ENCODE measurements at places on chromosomes 16 and 17.

- no peak for DNase-seq
Observed at GRCh38 chr17:78726513-78726912, 55.6 kb downstream of the CYTH1 start.

DNA sequence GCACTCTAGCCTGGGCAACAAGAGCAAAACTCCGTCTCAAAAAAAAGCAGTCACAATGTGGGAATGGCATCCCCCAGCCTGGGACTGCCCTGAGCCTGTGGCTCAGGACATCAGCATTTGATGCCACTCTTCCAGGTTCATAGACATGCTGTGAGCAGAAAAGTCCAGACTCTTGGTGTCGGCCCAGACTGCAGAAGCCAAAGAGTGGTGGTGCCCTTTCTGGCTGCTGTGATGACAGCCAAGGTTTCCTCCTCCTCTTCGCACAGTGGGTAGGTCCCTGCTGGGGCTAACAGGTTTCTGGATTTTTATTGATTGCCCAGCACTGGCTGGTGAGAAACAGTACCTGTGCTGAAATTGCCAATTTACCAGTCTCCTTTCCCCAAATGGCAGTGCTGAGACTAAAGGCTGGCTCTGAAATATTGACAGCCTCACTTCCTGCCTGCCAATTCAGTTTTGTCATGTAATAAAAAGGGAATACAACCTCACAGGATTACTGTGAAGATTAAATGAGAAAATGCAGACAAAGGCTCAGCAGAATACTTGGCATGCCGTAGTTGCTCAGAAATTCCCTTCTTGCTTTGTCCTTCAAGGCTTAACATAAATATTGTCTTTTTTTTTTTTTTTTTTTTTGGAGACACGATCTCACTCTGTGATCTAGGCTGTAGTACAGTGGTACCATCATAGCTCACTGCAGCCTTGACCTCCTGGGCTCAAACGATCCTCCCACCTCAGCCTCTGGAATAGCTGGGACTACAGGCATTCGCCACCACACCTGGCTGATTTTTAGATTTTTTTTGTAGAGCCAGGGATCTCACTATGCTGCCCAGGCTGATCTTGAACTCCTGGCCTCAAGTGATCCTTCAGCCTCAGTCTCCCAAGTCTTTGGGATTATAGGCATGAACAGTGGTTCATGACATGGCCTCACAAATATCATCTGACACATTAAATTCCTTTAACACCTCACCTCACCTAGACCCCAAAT is 15.5 kb upstream of the UBE2G1 start:
- DNase-seq = no peak

DNA sequence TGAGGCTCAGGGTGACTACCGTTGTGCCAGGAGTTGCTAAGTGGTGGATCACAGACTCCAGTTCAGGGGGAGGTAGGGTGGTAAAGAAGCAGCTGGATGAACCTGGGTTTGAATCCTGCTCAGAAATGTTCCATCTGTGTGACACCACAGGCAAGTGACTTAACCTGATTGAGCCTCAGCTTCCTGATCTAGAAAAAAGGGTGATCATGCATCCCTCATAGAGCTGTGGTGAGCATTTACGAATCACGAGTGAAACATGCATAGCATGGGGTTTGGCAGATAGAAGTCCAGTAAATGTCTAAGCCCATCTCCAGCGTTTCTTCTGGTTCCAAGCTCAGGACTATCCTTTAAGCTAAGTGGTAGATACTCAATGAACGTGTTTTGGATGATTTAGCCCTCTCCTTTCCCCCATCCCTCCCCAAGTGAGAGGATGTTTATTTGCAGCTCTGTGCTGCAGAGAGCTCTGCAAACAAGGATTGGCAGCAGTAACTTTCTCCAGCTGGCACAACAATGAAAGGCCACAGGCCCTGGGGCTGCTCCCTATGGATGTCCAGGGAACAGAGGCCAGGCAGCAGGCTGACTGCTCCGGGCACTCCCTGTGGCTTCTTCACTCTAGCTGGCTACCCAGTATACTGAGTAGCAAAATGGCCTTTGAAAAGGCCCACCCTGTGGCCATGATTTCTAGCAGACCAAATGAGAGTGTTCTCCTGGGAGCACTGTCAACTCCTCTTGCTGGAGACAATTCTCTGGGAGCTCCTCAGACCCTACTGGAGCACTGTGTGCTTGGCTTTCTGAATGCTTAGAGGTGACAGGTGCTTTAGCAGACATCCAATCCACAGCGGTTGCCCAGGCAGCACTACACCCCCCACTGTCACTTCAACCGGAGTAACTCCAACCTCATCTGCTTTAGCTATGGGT is 21.3 kb downstream of the CA4 start:
- DNase-seq = no peak

DNA sequence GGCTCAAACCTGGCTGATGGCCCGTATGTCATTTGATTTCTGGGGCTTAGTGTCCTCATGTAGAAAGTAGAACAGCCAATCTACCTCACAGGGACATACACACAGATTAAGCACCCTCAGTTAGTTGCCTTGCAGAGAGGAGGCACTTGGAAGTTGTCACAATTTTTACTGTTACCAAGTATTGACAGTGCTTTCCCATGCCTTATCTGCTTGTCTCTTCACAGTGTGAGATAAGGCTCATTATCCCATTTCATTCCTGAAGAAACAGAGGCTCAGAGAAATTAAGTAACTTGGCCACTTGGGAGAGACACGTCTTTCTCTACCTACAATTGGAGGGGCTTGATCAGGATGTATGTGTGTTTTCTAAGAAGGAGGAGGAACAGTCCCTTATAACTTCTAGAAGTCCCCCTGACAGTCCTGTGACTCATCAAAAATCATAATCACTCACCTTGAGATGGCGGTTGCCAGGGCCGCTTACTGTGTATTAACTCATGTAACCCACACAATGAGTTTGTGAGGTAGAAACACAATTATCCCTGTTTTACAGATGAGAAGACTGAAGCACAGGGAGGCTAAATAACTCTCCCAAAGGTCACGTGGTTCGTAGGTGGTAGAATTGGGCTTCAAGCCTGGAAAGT is 56.9 kb upstream of the LHX1 start:
- DNase-seq = no peak

DNA sequence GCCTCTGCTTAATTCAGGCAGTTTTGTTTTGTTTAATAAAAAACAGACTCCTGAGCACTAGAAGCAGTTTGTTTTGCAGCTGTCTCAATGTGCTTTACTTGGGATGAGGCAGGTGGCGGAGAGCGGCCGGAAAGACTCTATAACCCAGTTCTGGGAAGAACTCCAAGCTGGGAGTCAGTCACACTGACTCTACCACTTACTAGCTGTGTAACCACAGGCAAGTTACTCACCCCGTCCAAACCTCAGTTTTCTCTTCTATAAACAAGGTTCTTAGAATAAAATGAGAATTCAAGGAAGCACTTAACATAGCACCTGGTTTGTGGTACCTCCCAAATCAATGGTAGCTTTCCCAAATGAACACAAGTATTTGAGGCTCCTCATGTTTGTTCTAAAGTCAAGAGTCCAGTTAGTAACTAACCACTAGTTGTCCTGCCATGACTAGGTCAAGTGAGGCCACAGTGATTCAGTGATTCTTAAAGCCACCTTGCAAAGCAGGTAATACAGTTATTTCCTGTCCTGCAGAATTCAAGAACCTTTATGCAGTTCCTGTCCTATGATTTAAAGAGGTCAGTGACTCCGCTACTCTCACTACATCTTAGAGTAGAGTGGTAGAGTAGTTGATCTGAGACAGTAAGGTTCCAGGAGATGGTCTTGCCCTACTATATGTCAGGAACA is 2.7 kb downstream of the TXNDC17 start:
- no peak for DNase-seq

DNA sequence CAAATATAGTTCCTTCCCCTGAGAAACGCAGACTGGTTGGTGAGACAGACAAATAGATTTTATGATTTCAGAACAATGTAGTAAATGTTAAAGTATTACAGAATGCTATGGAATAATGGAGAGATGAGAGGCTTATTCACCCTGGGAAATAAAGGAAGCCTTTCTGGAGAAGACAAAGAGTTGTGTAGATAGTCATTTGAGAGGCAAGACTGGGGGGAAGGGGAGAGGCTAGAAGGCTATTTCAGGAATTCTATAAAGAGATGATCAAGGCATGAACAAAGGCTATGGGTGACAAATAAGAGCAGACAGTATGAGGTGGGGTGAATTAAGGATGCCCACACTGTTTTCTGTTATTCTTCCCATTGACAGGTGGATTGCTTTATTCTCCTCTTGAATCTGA is 211.4 kb downstream of the GRIN2A start:
- no peak for DNase-seq

DNA sequence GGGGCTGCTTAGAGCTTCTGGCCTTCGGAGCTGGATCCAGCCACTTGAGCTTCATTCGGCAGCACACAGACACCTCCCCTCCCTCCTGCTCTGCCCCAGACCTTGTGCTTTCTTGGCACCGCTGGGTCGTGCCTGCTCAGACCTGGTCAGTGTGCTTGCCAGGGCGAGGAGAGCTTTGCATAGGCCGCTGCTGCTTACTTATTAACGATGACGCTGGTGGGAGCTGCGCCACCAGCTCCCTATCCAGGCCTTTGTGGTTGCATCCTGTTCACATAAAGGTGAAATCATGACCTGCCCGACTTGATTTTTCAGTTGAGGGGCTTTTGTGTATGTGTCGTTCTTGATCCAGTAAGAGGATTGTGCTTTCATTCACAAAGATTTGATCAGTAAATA is 101.1 kb downstream of the MSI2 start:
- DNase-seq = no peak

- no peak for DNase-seq
Observed at GRCh38 chr17:56982312-56982711, 4.4 kb downstream of the SCPEP1 start.

GRCh38 chr16:75482434-75483205 is 12.6 kb downstream of the CHST6 start:
- no peak for DNase-seq

DNA sequence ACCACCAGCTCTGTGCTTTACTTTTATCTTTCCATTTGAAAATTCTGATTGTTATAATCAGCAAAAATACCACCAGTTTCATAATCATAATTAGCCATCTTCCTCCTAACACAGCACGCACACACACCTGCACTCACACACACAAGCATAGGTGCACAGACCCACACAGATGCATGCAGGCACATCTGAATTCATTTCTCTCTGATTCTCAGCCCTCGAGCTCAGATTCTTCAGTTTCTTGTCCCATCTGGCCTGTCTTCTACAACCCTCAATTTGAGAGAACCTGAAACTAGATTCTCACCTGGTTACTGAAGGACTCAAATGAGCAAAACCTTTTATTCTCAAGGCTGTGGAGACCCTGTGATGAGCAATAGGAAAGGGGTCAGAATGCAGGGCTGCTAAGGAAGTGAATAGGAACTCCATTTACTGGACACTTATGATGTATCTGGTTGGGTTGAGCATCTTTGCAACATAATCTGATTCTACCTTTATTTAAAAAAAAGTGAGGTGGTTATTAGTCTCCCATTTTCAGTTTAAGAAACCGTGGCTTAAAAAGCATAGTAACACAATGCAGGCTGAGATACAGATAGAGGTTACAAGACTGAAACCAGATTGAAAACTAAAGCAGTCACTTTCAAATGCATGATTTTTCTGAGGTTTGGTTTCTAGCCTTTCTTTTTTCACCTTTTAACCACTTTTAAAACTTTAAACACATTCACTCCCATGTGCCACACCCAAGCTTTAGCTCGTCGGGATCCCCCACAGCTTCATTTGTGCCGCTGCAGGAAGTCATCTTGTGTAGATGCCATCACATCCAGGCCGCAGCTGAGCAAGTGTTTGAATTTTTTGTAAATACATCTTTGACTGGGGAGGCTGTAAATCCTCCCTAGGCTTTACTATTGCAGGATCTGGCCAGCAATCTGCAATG is 9.4 kb downstream of the KRT33A start:
- no peak for DNase-seq

- no peak for DNase-seq
Observed at GRCh38 chr17:48246612-48247011, 139.0 kb downstream of the SNX11 start.

DNA sequence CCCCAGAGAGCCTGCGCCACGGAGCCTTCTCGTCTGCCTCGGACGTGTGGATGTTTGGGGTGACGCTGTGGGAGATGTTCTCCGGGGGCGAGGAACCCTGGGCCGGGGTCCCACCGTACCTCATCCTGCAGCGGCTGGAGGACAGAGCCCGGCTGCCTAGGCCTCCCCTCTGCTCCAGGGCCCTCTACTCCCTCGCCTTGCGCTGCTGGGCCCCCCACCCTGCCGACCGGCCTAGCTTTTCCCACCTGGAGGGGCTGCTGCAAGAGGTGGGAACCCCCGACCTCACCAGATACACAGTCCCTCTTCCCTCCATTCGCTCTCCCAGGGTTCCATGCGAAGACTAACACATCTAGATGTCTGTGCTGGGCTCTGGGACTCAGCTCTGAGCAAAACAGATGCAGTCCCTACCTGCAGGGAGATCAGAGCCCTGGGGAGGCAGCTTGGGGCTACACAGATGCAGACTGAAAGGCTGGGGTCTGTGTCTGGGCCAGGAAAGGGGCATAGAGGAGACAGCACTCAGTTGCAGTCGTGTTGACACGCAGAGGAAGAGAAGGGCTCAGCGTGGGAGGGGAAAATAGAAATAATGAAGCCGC is 3.7 kb downstream of the TNK1 start:
- no peak for DNase-seq

GRCh38 chr17:1260086-1260769 is 10.0 kb upstream of the BHLHA9 start:
- no peak for DNase-seq

DNA sequence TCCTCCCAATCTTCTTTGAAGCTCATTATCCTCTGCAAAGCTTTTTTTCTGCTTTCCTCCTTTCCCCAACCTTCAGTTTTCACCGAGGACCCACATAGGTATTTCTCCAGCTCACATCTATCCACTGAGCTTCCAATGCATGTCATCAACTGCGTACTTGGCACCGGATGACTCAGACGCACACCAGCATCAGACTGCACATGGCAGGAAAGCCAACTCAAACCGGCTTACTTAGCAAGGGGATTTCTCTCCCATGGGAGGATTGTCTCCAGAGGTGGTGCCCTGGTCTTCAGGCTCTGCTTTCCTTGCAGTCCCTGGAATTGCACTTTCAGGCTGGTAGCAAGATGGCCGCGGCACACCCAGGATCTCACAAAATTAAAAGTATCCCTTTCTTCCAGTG is 1.7 kb upstream of the AKTIP start:
- DNase-seq = no peak

GRCh38 chr17:7956228-7956965 is 24.4 kb downstream of the CNTROB start:
- DNase-seq = no peak

GRCh38 chr17:6021627-6022026 is 48.6 kb upstream of the WSCD1 start:
- DNase-seq = no peak
